Muscle of leg (tissue), 16 donors: ENCODE measurements at places on chromosomes 7 and 10.

DNA sequence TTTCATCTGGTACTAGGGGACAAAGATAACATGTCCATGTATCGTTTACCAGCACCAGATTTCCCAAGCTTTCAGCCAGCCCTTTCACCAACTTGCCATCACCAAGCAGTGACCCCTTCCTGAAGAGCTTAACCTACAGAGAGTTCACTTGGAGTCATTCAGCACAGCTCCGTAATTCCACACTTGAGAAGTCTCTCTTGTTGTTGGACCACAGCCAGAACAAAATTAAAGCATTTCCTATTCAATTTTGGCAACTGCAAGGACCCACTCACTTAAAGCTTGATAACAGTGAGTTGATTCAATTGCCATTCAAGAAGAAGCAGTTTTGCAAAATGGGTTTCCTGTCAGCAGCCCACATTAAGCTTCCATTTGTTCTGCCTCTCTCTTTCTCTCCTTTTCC is 88.5 kb upstream of the LRRTM3 start:
- peak; percentile 24 for DNase-seq
- H3K27me3 ChIP-seq, result no peaks in the 10 kb centered on the region
- H3K4me1 ChIP-seq, result no peaks in the 10 kb centered on the region

GRCh38 chr10:125343118-125343925 is 183.0 kb upstream of the CTBP2 start:
- H3K4me1 ChIP-seq, result no peaks in the 10 kb centered on the region
- H3K27ac ChIP-seq, result no peak overlapping the region
- H3K4me3 ChIP-seq, result no peak overlapping the region
- DNase-seq, result no peak
- H3K36me3 ChIP-seq, result no peaks in the 10 kb centered on the region

GRCh38 chr7:128309124-128309523 is 34.6 kb downstream of the RBM28 start:
- H3K27ac ChIP-seq, result no peak overlapping the region
- no peaks in the 10 kb centered on the region for H3K4me1 ChIP-seq
- H3K36me3 ChIP-seq, result peaks cover 62% of the 10 kb centered on the region
- H3K4me3 ChIP-seq, result no peak overlapping the region
- H3K27me3 ChIP-seq, result no peaks in the 10 kb centered on the region

DNA sequence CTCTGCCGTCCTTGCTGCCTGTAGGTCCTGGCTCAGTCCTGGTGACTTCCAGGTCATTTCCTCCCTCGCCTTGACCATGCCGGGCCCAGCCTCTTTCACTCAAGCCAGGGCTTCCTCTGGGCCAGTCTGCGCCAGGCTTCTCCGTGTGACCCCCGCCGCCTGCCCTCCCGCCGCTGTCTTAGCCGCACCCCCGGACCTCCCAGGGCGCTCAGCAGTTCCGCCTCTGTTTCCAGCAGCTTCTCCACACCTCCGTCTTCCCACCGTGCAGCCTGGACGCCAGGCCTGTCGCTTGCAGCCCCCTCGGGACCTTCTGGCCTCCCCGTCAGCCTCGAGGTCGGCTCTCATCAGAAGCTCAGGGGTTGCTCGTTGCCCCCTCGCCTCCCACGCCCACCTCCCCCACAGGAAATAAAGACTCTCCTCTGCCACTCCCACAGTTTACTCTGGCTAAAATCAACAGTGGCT is 123.0 kb upstream of the FZD8 start:
- DNase-seq, result no peak
- H3K36me3 ChIP-seq, result no peaks in the 10 kb centered on the region
- peaks cover 2% of the 10 kb centered on the region for H3K4me1 ChIP-seq
- H3K27ac ChIP-seq, result no peak overlapping the region
- H3K4me3 ChIP-seq, result no peak overlapping the region
- H3K27me3 ChIP-seq, result no peaks in the 10 kb centered on the region

DNA sequence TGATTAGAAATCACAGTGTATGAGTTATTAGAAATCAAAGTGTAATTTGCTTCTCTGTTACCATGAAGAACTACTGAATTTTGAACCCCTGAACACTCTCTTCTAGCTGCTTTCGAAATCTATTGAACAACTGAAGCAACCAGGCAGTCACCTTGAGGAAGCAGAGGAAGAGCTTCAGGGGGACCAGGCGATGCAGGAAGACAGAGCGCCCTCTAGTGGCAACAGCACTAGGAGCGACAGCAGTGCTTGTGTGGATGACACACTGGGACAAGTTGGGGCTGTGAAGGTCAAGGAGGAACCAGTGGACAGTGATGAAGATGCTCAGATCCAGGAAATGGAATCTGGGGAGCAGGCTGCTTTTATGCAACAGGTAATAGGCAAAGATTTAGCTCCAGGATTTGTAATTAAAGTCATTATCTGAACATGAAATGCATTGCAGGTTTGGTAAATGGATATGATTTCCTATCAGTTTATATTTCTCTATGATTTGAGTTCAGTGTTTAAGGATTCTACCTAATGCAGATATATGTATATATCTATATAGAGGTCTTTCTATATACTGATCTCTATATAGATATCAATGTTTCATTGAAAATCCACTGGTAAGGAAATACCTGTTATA is 170.7 kb downstream of the HDAC9 start:
- H3K36me3 ChIP-seq, result no peaks in the 10 kb centered on the region
- no peak overlapping the region for H3K4me3 ChIP-seq
- peak; percentile 76 for DNase-seq
- H3K27ac ChIP-seq, result no peak overlapping the region

- DNase-seq, result no peak
- H3K27ac ChIP-seq, result no peak overlapping the region
- H3K4me1 ChIP-seq, result no peaks in the 10 kb centered on the region
- H3K36me3 ChIP-seq, result no peaks in the 10 kb centered on the region
Observed at GRCh38 chr10:22816298-22816653, 101.9 kb upstream of the PIP4K2A start.

- H3K27me3 ChIP-seq, result no peaks in the 10 kb centered on the region
- no peaks in the 10 kb centered on the region for H3K4me1 ChIP-seq
- no peak overlapping the region for H3K4me3 ChIP-seq
Observed at GRCh38 chr7:108384716-108385483, 71.3 kb downstream of the NRCAM start.

- peak; percentile 27 for DNase-seq
- H3K27me3 ChIP-seq, result no peaks in the 10 kb centered on the region
- peaks cover 2% of the 10 kb centered on the region for H3K4me1 ChIP-seq
- no peak overlapping the region for H3K4me3 ChIP-seq
- H3K27ac ChIP-seq, result no peak overlapping the region
- no peaks in the 10 kb centered on the region for H3K36me3 ChIP-seq
Observed at GRCh38 chr7:24378871-24379616, 95.1 kb downstream of the NPY start.

- peaks cover 29% of the 10 kb centered on the region for H3K4me1 ChIP-seq
- H3K27ac ChIP-seq, result no peak overlapping the region
- DNase-seq, result no peak
- H3K4me3 ChIP-seq, result no peak overlapping the region
- H3K36me3 ChIP-seq, result peaks cover 4% of the 10 kb centered on the region
- H3K27me3 ChIP-seq, result no peaks in the 10 kb centered on the region
Observed at GRCh38 chr10:122178655-122179054, 92.4 kb upstream of the BTBD16 start.

DNA sequence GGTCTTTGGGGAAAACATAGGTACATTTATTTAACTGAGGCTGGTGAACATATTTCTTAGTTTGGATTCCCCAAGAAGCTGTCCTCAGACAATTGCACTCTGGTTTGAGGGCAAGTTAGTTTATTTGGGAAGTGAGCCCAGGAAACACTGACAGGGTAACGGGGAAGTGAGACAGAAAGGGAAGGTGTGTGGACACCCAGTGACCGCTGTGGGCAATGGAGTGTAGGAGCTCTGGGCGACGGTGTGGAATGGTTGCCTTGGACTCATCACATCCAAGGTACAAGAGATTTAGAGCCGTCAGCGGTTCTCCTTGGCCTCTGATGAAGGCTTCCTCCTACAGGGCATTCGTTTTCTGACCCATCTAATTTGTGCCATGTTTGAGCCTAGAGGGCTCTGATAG is 7.1 kb downstream of the MRC1 start:
- H3K27me3 ChIP-seq, result peaks cover 2% of the 10 kb centered on the region
- H3K4me3 ChIP-seq, result no peak overlapping the region
- H3K36me3 ChIP-seq, result no peaks in the 10 kb centered on the region

DNA sequence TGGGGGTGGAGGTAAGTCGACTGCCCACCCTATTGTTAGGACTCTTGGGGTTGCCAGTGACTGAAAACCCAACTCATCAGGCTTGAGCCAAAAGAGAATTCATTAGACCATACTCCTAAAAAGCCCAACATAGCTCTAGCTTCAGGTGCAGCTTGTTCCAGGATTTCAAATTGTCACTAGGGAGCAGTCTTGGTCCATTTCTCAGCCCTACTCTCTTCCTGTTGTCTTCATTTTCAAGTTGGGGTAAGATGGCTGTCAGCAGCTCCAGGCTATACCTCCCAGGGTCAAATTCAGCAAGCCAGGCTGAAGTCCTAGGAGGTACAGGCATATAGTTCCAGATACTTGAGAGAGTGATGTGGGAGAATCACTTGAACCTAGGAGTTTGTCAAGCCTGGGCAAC is 14.9 kb upstream of the COL13A1 start:
- no peaks in the 10 kb centered on the region for H3K4me1 ChIP-seq
- peaks cover 34% of the 10 kb centered on the region for H3K27me3 ChIP-seq
- no peak overlapping the region for H3K27ac ChIP-seq
- H3K4me3 ChIP-seq, result no peak overlapping the region

GRCh38 chr10:103231047-103231551 is 14.6 kb upstream of the RPEL1 start:
- no peak overlapping the region for H3K4me3 ChIP-seq
- H3K27me3 ChIP-seq, result no peaks in the 10 kb centered on the region
- H3K4me1 ChIP-seq, result peaks cover 29% of the 10 kb centered on the region

DNA sequence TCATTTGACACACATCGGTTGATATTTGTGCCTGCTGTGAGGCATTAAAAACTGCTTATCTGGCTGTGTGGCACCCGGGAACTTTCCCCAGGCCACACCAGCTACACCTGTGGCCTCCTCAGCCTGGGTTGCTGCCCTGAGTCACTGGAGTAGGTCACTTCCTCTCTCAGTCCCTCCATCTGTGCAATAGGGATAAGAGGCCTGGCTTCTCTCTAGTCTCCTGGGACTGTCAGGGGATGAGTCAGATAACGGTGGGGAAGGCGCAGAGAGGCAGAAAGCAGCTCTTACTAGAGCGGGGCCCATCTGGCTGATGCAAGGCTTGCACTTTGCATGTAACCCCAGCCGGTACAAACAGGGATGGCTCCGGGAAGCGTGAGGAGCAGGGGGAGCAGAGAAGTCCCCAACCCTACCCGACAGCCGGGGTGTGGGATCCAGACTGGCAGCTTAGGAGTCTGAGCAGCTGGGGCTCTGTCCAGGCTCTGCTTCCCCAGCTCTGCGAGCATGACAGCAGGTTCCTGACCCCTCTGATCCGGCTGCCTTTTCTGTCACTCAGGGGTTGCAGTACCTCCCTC is 34.0 kb downstream of the DNAJB12 start:
- no peaks in the 10 kb centered on the region for H3K27me3 ChIP-seq
- no peak overlapping the region for H3K4me3 ChIP-seq
- H3K36me3 ChIP-seq, result no peaks in the 10 kb centered on the region
- peak; percentile 93 for DNase-seq

GRCh38 chr7:121504482-121504881 is 108.4 kb upstream of the FAM3C start:
- H3K27me3 ChIP-seq, result no peaks in the 10 kb centered on the region
- no peaks in the 10 kb centered on the region for H3K4me1 ChIP-seq
- H3K27ac ChIP-seq, result no peak overlapping the region
- H3K36me3 ChIP-seq, result no peaks in the 10 kb centered on the region
- peak; percentile 73 for DNase-seq
- no peak overlapping the region for H3K4me3 ChIP-seq

- peaks cover 74% of the 10 kb centered on the region for H3K4me1 ChIP-seq
- peak overlapping the region; percentile 94 for H3K27ac ChIP-seq
- no peaks in the 10 kb centered on the region for H3K36me3 ChIP-seq
- DNase-seq, result peak; percentile 79
- peak overlapping the region; percentile 80 for H3K4me3 ChIP-seq
Observed at GRCh38 chr10:80202934-80203834, 2.2 kb downstream of the ANXA11 start.

DNA sequence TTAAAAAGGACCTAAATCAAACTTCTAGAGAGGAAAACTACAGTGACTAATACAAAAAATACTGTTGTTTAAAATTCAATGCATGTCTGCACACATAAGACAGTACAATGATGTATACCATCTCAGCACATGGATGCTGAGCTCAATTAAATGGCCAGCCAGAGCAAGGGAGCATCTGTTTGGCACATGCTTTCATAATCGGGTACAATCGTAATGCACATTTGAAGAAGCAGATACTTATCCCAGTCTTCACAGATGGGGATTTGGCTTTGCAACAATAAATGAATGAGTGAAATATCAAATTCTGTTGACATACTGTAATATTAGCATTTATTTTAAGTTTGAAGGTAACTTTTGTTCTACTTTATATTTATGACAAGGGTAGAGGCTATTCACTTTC is 187.8 kb downstream of the CRPPA start:
- H3K27ac ChIP-seq, result no peak overlapping the region
- H3K4me1 ChIP-seq, result no peaks in the 10 kb centered on the region
- no peak overlapping the region for H3K4me3 ChIP-seq
- H3K36me3 ChIP-seq, result no peaks in the 10 kb centered on the region
- no peak for DNase-seq

DNA sequence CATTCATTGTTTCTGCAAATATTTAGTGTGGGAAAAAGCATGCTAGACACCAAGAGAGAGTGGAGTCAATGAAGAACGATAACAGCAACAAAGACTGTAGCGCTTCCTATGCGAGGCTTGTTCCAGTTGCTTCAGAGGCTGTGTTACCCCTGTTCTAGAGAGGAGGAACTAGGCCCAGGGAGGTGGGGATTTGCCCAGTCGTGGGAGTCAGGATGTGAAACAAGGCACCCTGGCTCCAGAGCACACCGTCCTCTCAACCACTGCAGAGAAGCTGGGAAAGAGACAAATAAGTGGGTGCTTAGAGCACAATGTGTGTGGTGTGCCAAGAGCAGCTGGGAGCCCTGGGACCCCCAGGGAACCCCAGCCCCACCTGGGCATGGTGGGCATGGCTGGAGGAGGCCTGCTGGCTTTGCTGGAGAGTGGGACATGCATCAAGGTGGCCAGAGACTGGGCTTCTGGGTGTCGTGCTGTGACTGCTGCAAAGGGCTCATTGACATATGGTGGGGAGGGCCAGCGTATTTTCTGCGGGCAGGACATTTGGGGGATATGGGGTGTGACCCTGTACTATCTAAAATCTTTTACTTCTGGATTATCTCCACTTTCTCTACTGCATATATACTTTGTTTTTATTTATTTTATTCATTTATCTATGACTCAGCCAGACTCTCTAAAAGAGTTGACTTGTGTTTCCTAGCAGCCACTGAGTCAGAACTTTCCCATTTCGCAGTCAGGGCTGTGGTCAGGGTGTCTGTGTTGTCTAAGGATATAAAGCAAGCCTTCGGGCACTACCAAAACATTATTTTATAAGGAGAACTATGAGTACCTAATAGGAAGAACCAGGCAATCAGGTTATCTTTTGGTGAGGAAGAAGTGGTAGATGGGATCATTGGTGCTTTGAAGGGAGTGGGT is 95.4 kb downstream of the TCF7L2 start:
- DNase-seq, result no peak
- peaks cover 19% of the 10 kb centered on the region for H3K4me1 ChIP-seq
- H3K4me3 ChIP-seq, result no peak overlapping the region
- no peak overlapping the region for H3K27ac ChIP-seq
